Stimulated activated CD4-positive, alpha-beta T cell treated with anti-CD3 and anti-CD28 coated beads, Interleukin-1b, Interleukin-23, amount 100 ng/mL, for 4 hours (primary cell): ENCODE measurements at places on chromosomes 12 and 14.

- no peak for DNase-seq
Measured at GRCh38 chr14:34059037-34059924, 108.4 kb upstream of the EGLN3 start.

DNA sequence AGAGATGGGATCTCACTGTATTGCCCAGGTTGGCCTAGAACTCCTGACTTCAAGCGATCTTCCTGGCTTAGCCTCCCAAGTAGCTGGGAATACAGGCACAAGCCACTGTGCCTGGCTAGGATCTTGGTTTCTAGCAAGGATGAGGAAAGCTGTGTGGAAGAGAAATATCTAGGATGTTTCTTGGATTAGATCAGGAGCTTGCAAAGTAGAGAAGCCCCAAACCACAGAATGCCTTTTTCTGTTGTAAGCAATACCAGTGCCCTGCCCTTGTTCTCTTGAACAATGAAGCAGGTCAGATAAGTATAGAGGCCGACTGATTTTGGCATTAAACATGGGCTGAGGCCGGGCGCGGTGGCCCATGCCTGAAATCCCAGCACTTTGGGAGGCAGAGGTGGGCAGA, 44.3 kb upstream of the STRN3 start:
- DNase-seq = no peak

- no peak for DNase-seq
Measured at GRCh38 chr14:72894623-72895378, 900 bp upstream of the DPF3 start.

DNA sequence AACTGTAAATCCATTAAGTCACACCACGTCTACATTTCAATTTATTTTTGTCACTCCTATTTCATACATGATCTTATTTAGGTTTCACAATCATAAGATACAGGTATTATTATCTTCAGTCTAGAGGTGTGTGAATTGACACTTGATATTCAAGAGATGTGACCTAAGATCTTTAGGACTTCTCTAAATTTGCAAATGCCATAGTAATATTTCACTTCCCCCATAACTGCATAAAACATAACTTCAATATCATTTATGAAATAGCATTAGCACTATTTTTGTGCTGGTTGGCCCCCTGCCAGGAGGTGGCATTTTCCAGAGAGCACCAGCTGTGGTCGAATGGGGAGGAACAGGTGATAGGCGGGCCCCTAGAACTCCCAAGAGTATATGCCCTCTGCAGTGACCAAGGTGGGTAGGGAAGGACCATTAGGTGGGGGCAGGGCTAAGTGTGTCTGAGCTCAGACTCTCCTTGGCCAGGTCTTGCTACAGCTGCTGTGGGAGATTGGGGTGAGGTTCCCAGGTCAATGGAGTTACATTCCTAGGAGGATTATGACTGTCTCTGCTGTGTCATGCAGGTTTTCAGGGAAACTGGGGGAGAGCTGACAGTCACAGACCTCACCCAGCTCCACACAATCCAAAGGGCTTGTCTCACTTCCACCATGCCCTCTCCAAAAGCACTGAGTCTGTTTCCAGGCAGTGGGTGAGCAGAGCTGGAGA, 49.2 kb upstream of the ERGIC2 start:
- no peak for DNase-seq

DNA sequence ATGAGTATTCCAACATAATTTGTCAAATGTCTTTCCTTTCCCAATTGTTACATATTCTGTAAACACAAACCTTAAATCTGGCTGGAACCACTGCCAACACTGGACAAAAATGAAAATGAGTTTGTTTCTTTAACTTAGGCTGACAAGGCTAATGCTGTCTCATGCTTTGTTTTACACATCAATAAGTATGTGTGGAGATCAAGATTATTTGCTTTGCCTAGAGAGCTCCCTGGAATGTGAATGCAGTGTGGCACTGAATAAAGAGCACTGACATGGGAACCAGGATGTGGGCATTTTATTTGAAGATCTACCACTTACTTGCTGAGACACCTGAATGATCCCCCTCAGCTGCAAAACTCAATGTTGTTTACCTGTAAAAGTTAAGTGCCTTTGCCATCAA, 61.7 kb downstream of the RALGAPA1 start:
- DNase-seq = no peak

GRCh38 chr12:119157978-119158377, 20.8 kb upstream of the HSPB8 start:
- no peak for DNase-seq

DNA sequence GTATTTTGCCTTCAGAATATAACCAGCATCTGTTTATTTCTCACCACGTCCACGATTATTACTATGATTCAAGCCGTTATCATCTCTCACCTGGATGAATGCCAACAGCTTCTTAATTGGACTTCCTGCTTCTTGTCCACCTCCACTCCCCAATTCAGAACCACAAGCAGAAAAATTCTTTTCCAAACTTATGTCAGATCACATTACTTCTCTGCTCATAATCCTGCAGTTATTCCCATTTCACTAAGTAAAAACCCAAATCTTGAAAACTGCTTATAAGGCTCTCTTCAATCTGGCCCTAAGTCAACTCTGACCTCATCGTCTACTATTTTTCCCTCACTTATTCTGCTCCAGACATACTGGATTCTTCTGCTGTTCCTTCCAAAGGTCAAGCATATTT, 2.0 kb downstream of the CRY1 start:
- no peak for DNase-seq

GRCh38 chr12:67826946-67827720, 162.1 kb upstream of the IFNG-AS1 start:
- DNase-seq = no peak

- no peak for DNase-seq
Measured at GRCh38 chr12:56449622-56449984, 377 bp upstream of the TIMELESS start.

DNA sequence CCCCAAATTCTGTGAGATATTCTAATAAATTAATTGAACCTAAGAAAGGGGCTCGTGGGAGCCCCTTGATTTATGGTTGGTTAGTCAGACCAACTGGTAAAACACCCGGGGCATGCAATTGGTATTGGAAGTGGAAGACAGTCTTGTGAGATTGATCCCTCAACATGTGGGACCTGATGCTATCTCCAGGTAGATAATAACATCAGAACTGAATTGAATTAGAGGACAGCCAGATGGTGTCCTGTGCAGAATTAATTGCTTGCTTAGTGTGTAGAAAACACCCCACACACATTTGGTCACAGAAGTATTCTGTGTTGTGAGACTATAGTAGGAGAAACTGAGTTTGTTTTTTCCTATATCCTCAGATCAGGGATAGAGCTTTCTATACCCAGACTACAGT, 22.0 kb downstream of the PYROXD1 start:
- DNase-seq = no peak

DNA sequence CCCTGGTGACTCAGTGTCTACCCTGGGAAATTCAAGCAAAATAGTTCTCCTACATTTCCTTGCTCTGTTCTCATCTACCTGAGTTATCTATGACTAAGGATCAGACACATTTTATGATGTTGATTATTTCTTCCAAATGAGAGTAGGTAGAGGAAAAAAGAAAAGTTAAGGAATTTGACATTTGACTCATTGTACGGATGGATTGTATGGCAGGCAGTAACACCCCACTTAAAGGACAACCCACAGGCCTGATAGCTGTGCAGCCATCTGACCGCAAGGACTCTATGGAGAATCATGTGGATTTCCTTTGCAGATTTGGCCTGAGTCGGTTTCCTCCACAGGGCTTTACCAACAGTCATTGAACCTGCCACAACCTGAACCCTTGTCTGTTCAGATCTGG, 540.3 kb downstream of the BCL11B start:
- DNase-seq = no peak
